Fibroblast of mammary gland (primary cell): ENCODE measurements at places on chromosomes 12 and 14.

- DNase-seq: peak; percentile 99
These were observed 43.2 kb downstream of the PLEKHG7 start for GRCh38 chr12:92745856-92746550.

DNA sequence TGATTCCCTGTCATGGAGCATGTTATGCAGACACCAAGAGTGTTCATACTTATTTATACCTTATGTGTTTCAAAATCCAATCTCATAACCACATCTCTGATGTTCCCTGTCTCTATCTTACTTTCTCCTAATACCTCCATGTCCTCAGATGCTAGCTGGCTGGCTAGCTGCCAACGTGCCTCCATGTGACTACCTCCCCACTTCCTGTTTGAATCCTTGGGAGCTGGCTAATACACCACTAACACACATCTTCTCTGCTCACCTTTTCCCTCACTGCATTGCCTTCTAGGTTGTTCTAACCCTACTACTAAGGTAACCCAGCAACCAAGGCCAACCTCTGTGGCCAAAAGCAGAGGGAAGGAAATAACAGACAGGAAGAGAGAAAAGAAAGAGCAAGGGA is 27.3 kb downstream of the TTC5 start:
- DNase-seq: peak; percentile 31

DNA sequence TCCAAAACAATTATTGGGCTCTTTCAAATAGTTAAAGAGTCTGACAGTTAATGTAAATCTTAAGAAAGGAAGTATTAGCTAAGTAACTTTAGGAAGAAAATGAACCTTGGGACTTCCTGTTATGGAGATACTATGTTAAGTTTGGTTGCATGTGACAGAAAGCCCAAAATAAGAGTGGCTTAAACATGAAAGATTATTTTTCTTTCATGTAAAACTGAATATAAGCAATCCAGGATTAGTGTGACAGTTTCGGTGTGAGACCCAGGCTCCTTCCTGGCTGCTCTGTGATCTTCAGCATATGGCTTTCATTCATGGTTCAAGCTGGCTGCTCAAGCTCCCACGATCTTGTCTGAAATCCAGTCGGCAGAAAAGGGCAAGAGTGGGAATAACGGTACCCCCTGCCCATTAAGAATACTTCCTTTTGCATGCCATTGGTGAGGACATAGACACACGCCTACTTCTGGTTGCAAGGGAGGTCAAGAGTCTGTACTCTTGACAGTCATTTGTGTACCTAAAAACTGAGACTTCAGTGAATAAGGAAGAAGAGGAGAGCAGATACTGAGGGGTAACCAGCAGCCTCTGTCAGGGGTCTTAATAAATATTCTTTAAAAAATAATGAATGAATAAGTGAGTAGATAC is 2.2 kb upstream of the RPAP3 start:
- DNase-seq: no peak

DNA sequence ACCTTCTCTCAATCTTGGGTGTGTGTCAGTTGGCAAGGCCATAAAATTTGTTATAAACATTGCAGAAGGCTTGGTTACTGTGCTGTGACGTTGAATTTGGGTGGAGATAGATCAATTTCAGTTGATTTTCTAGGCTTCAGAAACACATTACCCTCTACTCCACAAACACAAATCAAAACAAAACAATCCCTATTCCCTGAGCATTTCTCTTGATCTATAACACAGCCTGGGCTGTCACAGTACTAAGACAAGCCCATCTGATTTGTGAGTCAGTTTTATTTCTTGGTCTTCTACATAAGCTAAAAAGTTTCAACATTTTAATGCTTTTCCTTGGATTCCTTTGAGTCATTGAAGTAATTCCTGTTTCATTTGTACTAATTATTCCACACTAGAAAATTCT is 79.8 kb downstream of the PTPN11 start:
- peak; percentile 2 for DNase-seq

DNA sequence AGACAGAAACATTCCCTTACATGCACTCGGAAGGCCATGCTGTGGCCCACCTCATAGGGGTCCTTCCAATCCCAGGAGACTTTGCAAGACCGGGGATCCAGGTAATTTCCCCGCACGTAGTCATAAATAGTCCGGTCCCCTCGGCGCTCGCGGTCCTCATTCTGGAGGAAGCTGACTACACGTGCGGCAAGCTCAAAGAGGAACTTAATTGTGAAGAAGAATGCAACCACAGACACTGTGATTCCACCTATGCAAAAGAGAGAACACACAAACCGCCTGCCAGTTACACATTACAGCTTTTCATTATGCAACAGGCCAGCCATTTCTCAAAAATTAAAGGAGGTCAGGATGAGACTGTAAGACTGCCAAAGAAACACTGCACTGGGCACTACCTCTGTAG is 28.4 kb downstream of the AREL1 start:
- DNase-seq: no peak

- peak; percentile 85 for DNase-seq
These were observed 3.4 kb downstream of the PLEKHG3 start for GRCh38 chr14:64707661-64708060.

GRCh38 chr12:7472060-7472459 is 28.1 kb upstream of the CD163L1 start:
- no peak for DNase-seq

DNA sequence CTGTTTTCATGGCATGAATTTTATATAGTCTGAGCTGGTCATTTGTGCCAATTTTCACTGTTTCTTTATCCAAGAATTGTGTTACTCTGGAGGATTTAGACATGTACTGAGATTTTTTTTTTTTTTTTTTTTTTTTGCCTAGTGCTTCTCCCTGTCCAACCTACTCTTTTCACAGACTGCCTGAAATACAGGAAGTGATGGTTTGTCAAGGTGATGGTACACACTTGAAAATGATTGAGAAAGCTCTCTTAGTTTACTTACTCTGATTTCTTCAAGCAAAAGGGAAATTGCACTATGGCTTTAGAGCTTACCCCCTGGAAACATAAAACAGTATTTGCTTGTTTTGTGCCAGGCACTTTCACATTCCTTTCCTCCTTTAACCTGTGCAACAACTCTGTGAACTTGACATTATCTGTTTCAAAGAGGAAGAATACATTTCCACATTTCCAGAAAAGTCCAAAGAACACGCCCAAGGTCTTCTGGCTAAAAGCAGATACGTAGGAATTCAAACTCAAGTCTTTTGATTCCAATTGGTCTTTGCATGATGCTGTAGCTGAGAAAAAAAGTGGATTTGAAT is 181.1 kb downstream of the SLC15A5 start:
- no peak for DNase-seq

- no peak for DNase-seq
These were observed 5.2 kb upstream of the ASB2 start for GRCh38 chr14:93981316-93982229.

- no peak for DNase-seq
These were observed 494.8 kb downstream of the NELL2 start for GRCh38 chr12:44381341-44381740.

DNA sequence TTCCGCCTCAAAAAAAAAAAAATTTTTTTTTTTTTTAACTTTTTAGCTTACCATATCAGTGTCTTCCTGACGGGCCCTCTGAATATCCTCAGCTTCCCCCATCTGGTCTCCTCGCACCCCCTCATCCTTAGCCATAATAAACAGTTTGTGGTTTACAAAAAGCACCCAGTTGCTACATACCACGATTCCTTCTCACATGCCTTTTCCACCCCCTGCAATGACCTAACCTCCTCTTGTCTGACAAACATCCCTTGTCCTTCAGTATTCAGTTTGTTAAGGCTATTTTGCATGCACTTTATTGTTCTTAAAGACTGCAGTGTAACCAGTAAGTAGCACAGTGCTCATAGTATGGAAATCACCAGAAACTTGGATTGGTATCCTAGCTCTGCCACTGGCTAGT is 88.5 kb downstream of the PPM1H start:
- DNase-seq: no peak

- peak; percentile 70 for DNase-seq
These were observed 9.3 kb upstream of the NID2 start for GRCh38 chr14:52078095-52078531.

- peak; percentile 6 for DNase-seq
These were observed 892 bp downstream of the TCHP start for GRCh38 chr12:109900752-109901580.

GRCh38 chr14:67934087-67934486 is 114.5 kb downstream of the RAD51B start:
- DNase-seq: peak; percentile 89

DNA sequence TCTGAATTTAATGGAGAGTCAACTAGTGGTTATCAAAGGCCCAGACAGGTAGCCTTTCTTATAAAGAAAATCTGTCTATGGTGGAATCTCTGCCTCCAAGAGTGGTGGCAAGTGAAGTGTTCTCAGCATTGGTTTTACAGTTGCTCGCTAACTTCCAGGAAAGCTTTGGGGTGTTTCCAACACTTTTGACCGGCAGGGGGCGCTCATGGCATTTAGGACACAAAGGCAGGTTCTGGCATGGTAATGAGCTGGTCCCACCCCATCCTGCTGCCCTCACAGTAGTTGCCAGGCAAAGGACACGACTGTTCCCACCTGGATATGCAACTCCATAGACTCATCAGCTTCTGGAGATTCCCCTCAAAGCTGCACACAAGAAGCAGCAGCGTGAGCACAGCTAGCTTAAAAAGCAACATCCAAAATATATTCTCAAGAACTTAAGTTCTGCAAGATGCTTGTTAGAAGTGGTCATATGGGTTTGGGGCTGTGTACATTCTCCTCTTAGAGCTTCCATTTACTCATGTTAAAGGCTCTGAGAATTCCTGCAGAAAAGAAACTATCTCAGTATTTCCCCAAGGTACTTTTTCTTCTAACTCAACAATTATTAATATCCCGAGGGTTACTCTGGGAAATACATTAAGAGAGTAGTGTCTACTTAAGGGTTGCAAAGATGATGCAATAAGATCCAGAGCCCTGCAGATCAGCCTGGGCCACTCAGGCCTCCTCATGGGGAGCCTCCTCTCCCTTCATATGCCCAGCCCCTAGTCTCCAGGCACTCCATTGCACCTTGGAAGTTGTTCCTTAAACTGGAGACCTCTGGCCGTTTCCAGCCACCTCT is 14.8 kb downstream of the PROX2 start:
- peak; percentile 83 for DNase-seq

DNA sequence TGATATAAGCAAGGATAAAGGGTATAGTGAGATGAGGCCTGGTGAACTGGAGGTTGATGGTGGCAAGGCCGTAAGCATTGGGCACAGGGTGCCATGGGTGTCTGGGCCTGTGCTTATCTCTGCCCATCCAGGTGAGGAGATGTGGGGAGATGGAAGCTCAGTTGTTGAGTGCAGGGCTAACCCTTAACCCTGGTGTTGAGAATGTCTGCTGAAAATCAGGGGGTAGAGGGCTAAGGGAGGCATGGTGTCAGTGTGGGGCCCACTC is 86.1 kb downstream of the SYNE2 start:
- DNase-seq: no peak

GRCh38 chr12:78566456-78566855 is 298.1 kb upstream of the SYT1 start:
- no peak for DNase-seq

GRCh38 chr12:25020621-25021243 is 71.8 kb upstream of the BCAT1 start:
- DNase-seq: no peak

DNA sequence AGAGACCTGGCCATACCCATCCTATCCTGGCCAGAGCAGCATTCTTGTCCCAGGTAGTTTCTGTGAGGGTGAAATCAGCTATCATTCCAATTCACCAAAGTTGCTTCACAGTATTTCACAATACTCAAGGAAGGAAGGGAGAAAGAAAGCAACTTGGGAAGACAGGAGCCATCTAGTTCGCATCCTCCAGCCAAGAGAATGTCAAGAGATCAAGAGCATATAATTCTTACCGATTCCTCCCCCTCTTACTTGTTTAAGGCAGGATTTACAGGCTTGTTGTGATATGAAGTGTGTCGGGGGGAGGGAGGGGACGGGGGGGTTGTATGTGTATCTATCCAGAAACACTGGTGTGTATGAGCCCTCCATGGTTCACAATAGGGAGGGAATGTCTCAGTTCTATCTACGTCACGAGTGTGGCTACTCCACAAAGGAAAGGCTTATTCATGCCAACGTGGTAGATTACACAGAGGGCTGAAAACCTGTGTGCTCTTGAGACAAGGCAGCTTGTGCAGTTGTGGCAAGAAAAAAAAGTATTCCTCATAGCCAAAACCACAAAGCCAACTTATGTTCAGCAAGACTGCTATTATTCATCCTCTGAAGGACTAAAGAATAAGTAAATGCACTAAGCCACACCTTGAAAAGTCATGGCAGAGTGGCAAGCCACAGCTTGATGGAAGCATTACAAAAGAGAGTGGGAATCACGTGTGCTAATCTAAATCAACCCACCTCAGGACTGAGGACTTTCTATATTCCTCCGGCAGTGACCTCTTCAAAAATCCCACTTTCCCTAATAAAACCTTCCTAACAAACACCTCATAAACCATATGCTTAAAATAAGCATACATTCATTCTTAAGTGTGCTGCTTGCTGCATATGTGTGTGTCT is 35.0 kb downstream of the CORO1C start:
- DNase-seq: peak; percentile 100

- peak; percentile 89 for DNase-seq
These were observed 286.9 kb upstream of the PRKD1 start for GRCh38 chr14:30214461-30215090.

DNA sequence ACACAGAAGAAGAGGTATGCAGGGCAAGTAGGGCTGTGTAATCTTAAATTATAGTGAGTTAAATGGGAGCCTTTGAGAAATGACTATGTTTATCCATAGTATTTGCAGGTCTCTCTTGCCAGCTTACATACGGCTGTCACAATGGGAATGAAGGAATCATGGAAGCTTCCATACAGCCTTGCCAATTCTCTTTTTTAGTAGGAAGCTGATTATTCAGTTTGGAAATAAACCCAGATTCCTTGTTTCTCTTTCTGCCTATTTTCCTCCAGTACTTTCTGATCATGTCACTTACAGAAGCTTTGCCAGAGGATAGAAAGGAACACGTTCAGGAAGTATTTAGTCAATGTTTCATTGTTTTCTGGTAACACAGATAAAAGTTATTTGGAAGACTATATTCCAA is 217.4 kb upstream of the DIO2 start:
- DNase-seq: no peak

GRCh38 chr14:31950764-31951637 is 126.1 kb upstream of the ARHGAP5 start:
- DNase-seq: peak; percentile 62

- no peak for DNase-seq
These were observed 1.8 kb downstream of the TRMT61A start for GRCh38 chr14:103530831-103531230.
